ENCODE measurements at places on chromosomes 3 and 15.

- DNase-seq = no peak
Observed at GRCh38 chr15:79903144-79903543, 6.3 kb upstream of the MTHFS start.

GRCh38 chr3:112293368-112294321 lies at the start of gene SLC9C1:
TSS of gene SLC9C1 (minus strand) at chr3:112294216. CDS start at chr3:112286791, 7,425 bp downstream.
- no peak for DNase-seq

GRCh38 chr15:77852241-77853007 lies 219.7 kb upstream of the LINGO1 start:
- DNase-seq = no peak

- DNase-seq = no peak
Observed at GRCh38 chr3:115652738-115653137, 29.4 kb downstream of the GAP43 start.

DNA sequence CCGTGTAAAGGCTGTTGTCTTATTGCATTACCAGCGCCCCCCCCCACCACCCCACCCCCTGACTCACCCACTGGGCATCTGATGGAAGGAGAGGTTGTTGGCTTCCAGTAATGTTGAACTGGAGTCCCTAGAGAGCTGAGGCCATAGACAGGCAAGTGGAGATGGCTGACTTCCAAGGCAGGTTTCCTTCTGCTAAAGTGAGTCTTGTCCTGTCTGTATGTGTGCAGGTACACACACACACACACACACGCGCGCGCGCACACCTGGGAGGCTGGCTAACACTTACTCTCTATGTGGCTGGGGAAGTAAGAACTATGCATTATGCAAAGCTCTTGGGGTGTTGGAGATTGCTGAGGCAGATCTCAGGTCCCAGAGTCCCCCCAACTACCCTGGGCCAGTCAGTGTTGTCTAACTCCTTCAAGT lies 1.6 kb upstream of the KY start:
- no peak for DNase-seq

DNA sequence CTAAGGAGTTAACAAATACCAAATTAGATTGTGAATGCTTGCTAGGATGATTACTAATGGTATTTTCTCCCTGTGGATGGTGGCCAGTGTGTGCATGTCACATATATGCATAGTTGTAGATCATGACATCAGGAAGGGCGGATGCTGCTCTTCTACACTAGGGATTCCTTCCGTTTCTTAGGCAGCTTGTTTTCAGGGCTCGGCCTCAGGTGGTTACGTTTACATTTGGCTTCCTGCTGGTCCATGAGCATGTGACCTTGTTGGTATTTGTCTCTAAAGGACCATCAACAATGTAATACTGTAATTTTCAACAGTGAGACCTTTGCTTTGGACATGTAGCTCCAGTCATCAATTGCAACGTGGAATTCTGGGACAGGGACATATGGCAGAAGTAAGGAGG lies 221.4 kb downstream of the NR1D2 start:
- DNase-seq = no peak

DNA sequence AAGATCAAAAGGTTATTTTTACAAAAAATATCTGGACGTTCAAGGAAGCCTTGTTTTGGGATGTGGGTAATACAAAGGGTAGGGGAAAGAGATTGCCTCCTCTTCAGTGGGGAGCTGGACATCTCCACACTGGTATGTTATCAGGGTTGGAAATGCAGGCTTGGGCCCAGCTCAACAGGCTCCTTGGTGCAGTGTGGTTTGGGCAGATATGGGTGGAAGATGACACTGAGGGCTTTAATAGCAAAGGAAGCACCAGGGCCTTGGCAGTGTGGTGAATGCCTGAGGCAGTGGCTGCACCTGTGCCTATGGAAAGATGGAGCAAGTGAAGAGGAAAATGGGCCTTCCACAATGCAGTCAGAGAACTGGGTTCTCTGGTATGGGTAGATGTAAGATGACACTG lies 11.2 kb upstream of the MED12L start:
- no peak for DNase-seq

GRCh38 chr3:168622795-168623194 lies 527.1 kb upstream of the GOLIM4 start:
- DNase-seq = no peak

- no peak for DNase-seq
Observed at GRCh38 chr3:186935133-186935532, 4.8 kb downstream of the ST6GAL1 start.

DNA sequence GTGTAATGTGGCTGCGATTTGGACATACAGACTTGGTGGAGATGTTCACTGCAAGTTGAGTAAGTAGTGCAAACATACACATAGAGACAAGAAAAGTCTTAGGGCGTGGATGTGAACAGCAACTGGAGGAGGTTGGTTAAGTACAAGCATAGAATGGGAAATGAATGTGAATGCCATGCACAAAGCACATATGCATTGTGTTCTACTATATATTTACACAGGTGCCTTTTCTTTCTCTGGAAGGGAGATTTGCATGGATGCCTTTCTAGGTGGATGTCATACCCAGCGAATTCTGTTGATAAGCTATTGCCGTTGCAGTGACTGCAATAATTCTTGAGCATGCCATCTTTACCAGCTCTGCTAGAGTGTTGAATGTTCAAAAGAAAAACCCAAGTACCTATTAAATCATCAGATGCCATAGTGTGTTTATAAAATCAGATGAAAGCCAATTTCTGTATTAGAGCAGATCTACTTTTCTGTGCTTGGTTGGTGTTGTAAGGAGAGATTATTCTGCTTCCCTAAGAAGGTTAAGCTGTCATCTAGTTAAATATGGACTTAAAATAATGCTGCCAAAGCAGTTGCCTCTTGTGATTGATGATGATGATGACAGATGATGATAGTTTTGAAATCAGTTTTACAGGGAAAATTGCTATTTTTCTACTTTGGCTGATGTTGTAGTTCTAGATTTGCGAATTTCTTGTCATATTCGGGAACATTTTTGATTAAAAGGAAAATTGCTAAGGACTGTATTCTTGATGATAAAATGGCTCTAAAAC lies 148.4 kb downstream of the CNTN4 start:
- no peak for DNase-seq

Measured in T-helper 9 cell (primary cell).